ENCODE measurements at places on chromosomes 2 and 18. TPM values are rescaled to one million over a fixed set of nuclear protein-coding genes. Genes with fewer than 3 reads are reported as not detected.

G6PC2 gene
- not detected for total RNA-seq

PJVK gene
- 3.3 TPM for total RNA-seq

CXCR1 gene
- not detected for total RNA-seq

CD207 gene
- not detected for total RNA-seq

RETREG2 gene
- 78.2 TPM for total RNA-seq

GAD1 gene
- 0.09 TPM for total RNA-seq

TMEM237 gene
- total RNA-seq: 10.9 TPM

DYNAP gene
- not detected for total RNA-seq

STON1 gene
- total RNA-seq: 6.7 TPM

KCNIP3 gene
- total RNA-seq: 1.6 TPM

ANKRD44 gene
- total RNA-seq: 9.4 TPM

GALNT3 gene
- total RNA-seq: 0.16 TPM

EVX2 gene
- total RNA-seq: not detected

RTKN gene
- 18.1 TPM for total RNA-seq

HAAO gene
- total RNA-seq: 12.2 TPM

UBR3 gene
- 21.6 TPM for total RNA-seq

DES gene
- 2.4 TPM for total RNA-seq

STARD6 gene
- 0.17 TPM for total RNA-seq

ID2 gene
- 257 TPM for total RNA-seq

ABHD1 gene
- total RNA-seq: 0.16 TPM

KRTCAP3 gene
- total RNA-seq: 0.26 TPM

TRAK2 gene
- total RNA-seq: 32.9 TPM

CFLAR gene
- total RNA-seq: 46.0 TPM

NAT8 gene
- not detected for total RNA-seq

PAX3 gene
- total RNA-seq: not detected

COL6A3 gene
- total RNA-seq: 1,632 TPM

PGAP1 gene
- 4.4 TPM for total RNA-seq

ABCA12 gene
- 0.09 TPM for total RNA-seq

ANKRD30B gene
- total RNA-seq: not detected

PLEK gene
- not detected for total RNA-seq

WNT10A gene
- total RNA-seq: not detected

RPL37A gene
- total RNA-seq: 3,954 TPM

AQP12B gene
- not detected for total RNA-seq

LIMS3 gene
- 1.6 TPM for total RNA-seq

CEBPZ gene
- total RNA-seq: 41.5 TPM

ZNF892 gene
- total RNA-seq: 4.4 TPM

MEP1B gene
- not detected for total RNA-seq

IL37 gene
- not detected for total RNA-seq

VSNL1 gene
- 0.47 TPM for total RNA-seq

GAL3ST2 gene
- total RNA-seq: 0.09 TPM

ADAM23 gene
- total RNA-seq: 11.1 TPM

MEIS1 gene
- 231 TPM for total RNA-seq

DSG4 gene
- not detected for total RNA-seq

MOCOS gene
- 2.2 TPM for total RNA-seq

ANKRD53 gene
- 1.7 TPM for total RNA-seq

QPCT gene
- total RNA-seq: 8.8 TPM

MC2R gene
- total RNA-seq: not detected
